Skeletal muscle cell (primary cell): ENCODE measurements at places on chromosomes 11 and 22.

- no peak for DNase-seq
Measured at GRCh38 chr11:100294748-100295147, 392.3 kb upstream of the ARHGAP42 start.

- no peak for DNase-seq
Measured at GRCh38 chr11:70498976-70499801, 100.9 kb downstream of the CTTN start.

GRCh38 chr11:117723277-117724024 lies 73.6 kb downstream of the DSCAML1 start:
- no peak for DNase-seq

- DNase-seq: no peak
Measured at GRCh38 chr22:27933186-27933983, 14.3 kb upstream of the PITPNB start.

DNA sequence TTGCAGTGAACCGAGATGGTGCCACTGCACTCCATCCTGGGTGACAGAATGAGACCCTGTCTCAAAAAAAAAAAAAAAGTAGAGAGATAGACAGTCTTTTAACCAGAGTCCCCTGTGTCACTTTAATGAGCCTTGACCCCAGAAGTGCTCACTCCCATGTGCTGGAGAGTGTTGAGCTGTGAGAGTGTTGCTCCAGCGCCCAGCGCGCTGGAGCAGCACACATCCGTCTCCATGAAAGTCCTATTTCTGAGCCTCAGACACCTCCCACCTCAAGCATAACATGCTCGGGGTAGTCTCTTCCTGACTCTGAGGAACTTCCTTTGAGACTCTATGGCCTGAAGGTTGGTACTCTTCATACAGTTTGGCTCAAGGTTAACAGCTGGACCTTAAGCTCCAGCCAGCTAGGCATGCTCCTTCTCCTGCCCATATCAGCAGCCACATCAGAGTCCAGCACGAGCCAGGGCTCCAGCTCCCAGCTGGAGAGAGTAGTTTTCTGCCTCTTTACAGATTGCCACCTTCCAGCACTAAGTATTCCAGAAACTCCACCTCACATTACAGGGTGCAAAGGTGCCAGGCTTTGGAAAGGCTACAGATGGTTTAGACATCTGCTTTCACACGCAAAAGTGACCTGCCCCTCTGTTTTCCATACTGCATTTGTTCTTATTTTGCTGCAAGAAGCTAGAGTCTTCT lies 29.4 kb upstream of the UBASH3B start:
- no peak for DNase-seq

DNA sequence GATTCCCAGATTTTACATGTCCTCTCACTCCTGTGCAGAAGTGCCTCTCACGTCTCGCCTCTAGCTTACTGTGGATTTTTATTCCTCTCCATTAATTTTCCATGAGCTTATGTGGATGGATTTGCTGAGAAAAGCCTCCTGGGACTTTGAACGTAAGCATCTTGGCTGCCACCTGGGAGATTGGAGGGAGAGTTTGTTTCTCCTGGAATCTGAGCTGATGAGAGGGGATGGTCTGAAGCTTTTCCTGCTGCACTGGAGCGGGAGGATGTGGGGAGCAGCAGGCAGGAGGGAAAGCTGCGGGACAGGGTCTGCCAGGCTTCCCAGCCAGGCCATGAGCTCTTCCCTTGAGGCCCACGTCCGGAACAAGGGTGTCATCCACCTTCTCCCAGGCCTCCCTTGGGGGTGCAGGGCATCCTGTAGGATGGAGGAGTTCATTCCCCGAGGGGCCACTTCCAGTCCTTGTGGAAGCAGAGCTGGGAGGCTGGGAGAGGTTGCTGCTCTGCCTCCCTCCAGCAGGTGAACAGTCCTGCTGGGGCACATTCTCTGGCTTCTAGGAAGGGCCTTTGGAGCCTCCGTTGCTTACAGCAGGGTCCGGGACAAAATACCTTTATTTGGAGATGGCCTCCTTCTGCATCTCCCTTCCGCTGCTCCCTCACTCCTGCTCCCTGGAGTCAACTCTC lies 3.6 kb upstream of the SHANK2 start:
- DNase-seq: no peak

DNA sequence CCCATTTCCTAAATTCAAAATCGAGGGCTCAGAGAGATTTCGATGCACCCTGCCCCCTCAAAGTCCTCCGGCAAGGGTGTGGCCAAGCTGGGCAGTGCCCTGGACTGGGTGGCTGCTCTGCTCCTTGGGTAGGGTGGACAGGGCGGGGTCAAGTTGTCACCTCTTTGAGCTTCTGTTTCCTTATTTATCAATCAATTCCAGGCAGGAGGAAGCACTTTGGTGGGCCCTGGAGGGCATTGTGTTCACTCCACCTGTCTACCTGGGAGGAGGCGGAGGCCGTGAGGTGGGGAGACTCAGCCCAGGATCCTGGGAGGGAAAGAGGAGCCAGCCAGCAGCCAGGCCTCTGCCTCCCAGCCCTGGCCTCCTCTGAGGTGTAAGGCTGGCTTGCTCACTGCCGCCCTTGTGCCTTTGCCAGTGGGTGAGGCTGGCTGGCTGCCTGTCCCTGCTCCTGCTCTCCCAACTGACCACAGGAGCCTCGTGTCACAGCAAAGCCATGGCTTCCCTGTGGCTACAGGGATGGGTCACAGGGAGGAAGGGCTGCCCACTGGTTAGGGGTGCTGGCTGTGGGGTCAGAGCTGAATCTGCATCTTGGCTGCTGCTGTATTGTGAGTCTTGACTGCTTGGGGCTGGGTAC lies 25.5 kb upstream of the SHISAL1 start:
- DNase-seq: no peak

GRCh38 chr22:30859714-30860095 lies 108.9 kb downstream of the MORC2 start:
- no peak for DNase-seq

DNA sequence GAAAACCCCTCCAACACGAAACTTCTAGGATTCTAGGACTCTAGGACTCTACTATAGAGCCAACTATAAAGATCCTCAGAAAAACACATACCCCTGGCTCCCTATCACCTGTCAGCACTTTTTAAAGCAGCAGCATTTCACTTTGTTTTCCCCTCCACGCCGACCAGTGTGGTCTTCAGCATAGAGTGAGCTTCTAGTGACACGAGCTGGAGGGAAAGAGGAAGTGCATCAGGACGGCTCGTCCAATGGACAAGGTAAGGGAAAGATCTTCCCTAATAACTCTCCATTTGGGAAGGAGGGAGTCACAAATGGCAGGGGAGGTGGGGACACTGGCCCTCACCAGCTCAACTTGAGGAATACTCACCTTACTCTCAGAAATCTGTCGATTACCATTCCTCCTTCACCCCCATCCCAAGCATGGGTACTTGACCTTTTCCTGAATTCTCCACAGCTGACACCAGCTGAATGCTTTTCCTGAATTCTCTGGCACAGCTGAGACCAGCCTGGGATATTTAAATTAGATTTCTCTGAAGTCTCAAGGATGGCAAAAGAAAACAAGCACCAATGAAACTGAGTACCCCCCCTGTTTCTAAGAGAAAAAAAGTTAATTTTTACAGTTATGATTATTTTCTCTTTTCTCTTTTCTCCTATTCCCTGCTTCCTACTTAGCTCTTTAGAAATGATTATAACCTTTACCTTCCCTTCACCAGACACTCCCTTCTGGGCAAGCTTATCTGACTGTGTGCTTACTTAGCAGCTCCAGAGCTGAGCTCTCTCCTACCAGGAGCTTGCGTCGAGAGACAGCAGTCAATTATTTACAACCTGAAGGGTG lies 33.3 kb upstream of the NNMT start:
- no peak for DNase-seq

DNA sequence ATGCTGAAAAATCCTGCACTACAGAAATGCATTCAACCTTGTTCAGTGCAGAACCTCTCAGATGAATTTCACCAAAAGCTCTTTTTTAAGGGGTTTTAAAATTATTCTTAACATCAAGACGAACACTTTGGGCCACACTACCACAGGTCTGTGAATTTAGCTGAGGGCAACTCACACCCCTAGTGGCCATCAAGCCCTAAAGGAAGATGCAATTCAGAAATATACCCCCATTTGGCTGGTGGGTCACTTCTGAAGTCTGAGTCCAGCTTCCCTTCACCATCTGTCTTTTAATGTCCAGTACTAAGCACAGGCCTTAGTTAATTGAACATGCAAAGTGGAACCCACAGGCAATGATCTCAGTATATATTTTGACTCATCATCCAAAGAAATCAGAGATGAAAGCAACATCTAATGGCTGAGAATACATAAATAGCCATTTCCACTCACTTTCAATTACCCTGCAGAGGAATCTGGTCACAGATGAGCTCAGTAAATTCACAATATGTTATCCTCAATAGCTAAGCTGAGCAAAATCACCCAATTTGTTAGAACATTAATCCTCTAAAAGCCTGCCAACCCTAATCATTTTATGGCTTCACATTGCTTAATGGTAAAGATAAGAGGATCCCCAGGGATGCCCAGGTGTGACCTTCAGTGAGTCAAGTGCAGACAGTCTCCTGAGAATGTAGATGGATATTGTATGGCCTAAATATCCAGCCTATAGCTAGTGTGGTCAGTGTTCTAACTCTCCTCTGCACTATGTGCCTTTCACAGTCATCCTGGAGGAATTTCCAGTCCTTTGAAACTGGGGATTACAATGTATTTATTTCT lies 50.3 kb downstream of the FAM76B start:
- DNase-seq: no peak

DNA sequence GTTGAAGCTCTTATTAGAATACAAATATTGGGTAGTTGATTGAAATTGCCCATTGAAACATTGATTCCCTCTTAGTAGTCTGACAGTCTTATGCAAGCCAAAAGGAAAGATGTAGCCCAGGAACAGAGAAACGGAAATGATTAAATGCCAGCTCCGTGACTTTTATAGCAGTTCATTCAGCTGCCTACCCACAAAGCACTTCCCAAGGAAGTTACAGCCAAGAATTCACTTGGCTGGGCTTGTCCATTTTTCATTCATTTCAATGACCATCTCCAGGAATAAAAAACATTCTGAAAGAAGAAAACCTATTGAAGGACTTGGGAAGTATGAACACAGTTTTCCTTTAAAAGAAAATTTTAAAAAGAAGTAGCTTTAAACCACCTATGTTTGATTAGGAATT lies 62.0 kb downstream of the NCAM1 start:
- DNase-seq: no peak

GRCh38 chr11:64036087-64037026 lies 626 bp downstream of the FLRT1 start:
- no peak for DNase-seq

DNA sequence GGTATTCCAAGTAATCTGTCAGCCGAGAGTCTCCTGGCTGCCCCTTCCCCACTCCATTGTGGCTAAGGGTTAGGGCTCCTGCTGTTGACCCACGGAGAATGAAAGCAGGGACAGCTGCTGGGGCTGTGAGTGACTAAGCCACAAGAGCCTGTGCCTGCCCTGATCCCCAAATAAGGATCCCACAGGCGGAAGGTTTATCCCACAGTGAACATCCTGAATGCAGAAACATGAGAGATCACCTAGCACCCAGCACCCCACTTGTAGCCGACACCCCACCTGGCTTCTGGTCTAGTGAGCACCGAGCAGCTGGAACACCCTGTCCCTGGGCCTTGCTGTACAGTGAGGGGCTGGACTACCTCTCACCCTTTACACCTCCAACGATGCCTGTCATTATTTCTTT lies 117.7 kb upstream of the LMO1 start:
- no peak for DNase-seq

- DNase-seq: no peak
Measured at GRCh38 chr11:35288817-35289541, 130.4 kb downstream of the SLC1A2 start.

DNA sequence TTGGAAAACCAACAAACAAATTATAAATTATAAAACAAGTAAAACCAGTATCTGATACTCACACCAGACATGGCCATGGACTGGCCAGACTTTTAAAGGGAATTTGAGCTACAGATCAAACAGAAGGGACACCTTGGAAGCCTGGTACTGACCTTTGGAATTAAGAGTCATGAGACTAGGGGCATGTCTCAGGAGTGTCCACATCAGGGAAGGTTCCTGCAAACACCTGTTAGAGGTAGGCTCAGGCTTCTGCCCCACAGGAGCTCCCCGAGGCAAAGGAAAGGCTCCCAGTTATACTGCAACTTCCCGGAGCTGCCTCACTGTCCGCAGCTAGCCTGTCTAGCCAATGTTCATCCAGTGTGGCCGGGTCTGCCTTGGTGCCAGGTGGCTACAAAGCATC lies 290.1 kb downstream of the BUD13 start:
- DNase-seq: no peak

GRCh38 chr11:115188898-115189278 lies 315.3 kb downstream of the CADM1 start:
- no peak for DNase-seq
